ENCODE measurements at places on chromosomes 12 and 14.

DNA sequence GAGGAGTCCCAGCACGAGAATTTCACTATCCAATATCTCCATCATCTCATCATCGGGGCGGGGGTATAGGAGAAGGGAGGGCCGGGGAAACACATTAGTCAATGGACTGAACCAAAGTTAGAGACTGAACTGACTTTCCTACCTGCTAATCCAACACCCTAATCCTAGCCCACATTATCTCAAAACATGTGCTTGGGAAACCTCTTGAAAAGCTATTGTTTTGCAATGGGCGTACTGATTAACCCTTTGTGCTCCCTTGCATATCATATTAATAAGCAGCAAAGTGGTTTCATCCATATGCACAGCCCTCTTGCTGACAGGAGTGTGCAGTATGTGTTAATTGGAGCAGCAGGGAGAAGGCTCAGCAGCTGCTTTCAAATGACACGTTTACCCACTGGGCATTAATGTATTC is 125.7 kb upstream of the GRIP1 start:
- DNase-seq = peak; percentile 82

- no peak for DNase-seq
These were observed 30.5 kb downstream of the CEP83 start for GRCh38 chr12:94429191-94429590.

GRCh38 chr12:43151441-43151981 is 400.5 kb downstream of the ADAMTS20 start:
- no peak for DNase-seq

GRCh38 chr12:75854681-75855309 is 176.8 kb downstream of the PHLDA1 start:
- DNase-seq = no peak

GRCh38 chr12:83153177-83153576 is 466.5 kb downstream of the TMTC2 start:
- DNase-seq = no peak

GRCh38 chr14:92748259-92749016 is at the start of gene LGMN:
TSS of gene LGMN (minus strand) at chr14:92748627. CDS start at chr14:92732786, 15,841 bp downstream.
- DNase-seq = peak; percentile 97

DNA sequence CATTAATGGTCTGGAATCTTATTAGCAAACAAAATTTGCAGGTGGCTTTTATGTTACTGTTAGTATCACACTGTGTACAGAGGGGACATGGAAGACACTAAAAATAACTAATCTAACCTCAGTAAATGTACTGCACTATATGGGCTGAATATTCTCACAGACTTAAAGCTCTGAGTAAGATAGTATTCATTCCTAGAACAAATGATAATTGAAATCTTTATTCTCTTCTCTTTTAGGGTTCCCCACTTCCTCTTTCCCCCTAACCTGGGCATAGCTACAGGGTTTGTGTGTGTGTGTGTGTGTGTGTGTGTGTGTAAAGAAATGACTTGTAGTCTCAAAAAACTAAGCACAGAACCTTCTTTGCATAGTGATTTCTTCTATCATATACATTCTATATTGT is 21.4 kb upstream of the HECTD1 start:
- DNase-seq = no peak

DNA sequence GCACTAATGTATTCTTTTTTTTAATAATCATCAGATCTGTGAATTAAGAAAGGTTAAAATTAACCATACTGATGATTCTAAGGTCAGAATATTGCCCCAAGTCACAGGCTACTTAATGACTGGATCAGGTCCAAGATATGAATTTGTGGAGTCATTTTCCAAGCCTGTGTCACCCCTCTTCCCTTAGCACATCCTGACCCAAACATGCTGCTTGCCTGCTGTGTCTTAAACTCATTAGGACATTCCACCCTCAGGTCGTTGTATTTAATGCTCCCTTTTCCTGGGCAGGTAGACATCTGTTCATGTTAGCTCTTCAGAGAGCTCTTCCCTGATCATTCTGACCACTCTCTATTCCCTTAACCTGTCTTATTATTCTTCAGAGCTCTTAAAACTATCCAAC is 463.5 kb upstream of the PDE3A start:
- no peak for DNase-seq

DNA sequence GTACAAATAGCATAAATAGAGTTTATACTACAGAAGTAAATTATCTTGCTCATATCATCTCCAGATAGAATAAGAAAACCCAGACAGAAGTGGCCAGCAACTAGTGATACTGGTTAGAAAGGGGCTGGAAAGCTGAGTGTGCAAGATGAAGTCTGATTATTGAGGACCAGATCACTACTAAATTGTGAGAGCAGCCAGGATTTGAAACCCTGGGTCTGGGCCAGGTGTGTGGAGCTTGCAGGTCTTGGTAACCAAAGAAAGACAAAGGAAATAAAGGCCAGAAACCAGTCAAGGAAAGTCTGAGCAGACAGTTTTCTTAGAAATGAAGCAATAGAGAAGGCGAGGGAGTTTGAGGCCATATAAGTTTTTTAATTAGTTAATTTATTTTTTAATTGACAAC is 611.8 kb downstream of the ETNK1 start:
- no peak for DNase-seq

All from NCI-H1105 (cell line).